ENCODE measurements at places on chromosomes 4 and X. TPM values are rescaled to one million over a fixed set of nuclear protein-coding genes. Genes with fewer than 3 reads are reported as not detected.

DNA sequence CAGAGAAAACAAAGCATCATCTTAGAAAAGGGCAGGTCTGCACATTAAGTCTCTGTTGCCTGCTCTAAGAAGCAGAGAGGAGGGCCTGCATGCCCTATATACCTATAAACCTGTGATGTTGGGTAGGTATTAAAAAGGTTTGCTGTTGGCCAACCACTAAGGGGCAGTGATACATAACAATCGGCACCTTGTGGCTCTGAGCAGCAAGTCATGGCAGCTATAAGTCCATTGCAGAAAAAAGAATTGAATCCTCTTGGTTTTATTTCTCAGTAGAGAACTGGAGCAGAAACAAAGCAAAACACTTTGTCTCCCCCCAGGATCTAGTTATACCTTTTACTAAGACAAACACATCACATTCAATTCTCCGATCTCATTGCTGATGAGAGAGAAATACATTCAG, 1364.4 kb downstream of the STIM2 start:
- DNase-seq: peak; percentile 16

DNA sequence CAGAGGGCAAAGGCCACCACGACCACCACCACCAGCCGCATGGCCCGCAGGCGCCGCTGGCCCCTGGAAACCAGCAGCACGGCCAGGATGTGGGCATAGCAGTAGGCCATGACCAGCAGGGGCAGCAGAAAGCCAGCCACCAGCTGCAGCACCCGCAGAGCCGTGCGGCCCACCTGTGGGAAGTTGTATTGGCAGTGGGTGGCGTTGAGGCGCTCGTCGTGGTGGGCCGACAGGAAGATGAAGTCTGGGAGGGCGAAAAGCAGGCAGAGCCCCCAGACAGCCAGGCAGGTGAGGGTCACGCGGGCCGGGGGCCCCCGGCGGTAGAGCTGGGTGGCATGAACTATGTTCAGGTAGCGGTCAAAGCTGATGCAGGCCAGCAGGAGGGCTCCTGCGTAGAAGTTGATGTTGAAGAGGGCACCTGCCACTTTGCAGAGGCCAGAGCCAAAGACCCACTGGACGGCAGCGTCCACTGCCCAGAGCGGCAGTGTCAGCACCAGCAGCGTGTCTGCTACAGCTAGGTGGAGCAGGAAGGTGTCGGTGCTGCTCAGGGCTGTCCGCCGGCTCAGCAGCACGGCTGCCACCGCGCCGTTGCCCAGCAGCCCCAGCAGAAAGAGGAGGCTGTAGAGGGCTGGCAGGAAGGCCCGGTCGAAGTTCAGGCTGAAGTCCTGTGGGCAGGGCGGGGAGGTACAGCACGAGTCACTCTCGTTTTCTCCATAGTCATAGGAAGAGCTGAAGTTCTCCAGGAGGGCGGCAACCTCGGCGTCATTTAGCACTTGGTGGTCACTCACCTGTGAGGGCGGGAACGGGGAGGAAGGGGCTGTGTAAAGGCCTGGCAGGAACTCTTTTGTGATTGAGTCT, 1.4 kb downstream of the CXCR3 start:
- DNase-seq: no peak

DNA sequence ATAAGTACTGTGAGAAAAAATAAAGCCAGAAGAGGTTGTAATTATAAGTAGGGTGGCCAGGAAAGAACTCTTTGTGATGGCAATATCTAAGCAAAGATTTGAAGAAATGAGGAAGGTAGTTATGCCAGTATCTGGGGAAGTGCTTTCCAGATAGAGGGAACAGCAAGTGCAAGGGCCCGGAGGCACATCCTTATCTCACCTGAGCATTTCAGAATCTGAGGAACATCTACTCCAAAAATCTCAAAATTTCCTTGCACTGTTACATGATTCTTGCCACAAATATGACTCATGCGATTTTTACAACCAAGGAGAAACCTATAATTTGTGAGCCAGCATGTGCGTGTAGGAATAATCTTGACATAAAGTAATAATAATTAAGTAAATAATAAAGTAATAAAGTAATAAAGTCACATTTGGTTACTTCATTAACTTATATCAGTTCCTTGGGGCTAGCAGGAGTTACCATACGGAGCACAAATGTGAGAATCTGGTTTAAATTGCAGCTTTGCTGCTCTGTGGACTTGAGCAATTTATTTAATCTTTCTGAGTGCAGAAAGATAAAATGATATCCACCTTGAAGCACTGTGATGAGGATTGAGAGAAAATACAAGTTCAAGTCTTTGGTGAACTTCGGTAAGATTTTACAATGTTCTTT, 105.1 kb upstream of the SLC34A2 start:
- DNase-seq: no peak

GRCh38 chr4:75434105-75434504, 80.1 kb downstream of the RCHY1 start:
- no peak for DNase-seq

GRCh38 chr4:144204431-144204830, 63.9 kb upstream of the GYPA start:
- no peak for DNase-seq

- DNase-seq: no peak
These were observed 187.7 kb downstream of the SHROOM3 start for GRCh38 chr4:76622717-76623116.

GRCh38 chr4:73855406-73855805, 2.3 kb downstream of the PF4V1 start:
- DNase-seq: no peak

GRCh38 chr4:41548305-41548880, 10.4 kb downstream of the LIMCH1 start:
- DNase-seq: peak; percentile 71

DNA sequence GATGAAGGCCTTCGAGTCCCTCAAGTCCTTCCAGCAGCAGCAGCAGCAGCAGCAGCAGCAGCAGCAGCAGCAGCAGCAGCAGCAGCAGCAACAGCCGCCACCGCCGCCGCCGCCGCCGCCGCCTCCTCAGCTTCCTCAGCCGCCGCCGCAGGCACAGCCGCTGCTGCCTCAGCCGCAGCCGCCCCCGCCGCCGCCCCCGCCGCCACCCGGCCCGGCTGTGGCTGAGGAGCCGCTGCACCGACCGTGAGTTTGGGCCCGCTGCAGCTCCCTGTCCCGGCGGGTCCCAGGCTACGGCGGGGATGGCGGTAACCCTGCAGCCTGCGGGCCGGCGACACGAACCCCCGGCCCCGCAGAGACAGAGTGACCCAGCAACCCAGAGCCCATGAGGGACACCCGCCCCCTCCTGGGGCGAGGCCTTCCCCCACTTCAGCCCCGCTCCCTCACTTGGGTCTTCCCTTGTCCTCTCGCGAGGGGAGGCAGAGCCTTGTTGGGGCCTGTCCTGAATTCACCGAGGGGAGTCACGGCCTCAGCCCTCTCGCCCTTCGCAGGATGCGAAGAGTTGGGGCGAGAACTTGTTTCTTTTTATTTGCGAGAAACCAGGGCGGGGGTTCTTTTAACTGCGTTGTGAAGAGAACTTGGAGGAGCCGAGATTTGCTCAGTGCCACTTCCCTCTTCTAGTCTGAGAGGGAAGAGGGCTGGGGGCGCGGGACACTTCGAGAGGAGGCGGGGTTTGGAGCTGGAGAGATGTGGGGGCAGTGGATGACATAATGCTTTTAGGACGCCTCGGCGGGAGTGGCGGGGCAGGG, 568 bp downstream of the HTT start:
- peak; percentile 85 for DNase-seq

DNA sequence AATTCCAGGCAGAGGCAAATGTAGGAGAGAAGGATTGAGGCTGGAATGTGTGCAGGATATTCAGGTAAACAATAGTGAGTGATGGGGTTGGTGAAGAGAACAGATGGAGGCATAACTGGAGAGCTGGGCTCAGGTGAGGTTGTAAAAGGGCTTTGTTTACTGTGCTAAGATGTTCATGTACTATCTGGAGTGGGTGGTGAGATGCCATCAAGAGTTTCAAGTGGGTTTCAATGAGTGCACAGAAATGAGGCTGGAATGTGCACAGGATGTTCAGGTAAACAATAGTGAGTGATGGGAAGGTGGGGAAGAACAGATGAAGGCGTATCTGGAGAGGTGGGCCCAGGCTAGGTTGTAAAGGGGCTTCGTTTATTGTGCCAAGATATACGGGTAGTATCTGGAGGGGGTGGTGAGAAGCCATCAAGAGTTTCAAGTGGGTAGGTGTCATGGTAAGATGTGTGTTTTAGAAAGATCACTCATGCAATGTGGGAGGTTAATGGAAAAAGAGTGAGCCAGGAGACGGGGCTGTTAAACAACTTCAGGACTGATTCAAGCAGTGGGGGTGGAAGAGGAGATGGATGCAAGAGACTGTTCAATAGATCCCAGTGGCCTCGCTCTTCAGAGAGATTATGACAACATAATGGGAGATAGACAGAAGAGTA, 25.4 kb upstream of the NMU start:
- no peak for DNase-seq

DNA sequence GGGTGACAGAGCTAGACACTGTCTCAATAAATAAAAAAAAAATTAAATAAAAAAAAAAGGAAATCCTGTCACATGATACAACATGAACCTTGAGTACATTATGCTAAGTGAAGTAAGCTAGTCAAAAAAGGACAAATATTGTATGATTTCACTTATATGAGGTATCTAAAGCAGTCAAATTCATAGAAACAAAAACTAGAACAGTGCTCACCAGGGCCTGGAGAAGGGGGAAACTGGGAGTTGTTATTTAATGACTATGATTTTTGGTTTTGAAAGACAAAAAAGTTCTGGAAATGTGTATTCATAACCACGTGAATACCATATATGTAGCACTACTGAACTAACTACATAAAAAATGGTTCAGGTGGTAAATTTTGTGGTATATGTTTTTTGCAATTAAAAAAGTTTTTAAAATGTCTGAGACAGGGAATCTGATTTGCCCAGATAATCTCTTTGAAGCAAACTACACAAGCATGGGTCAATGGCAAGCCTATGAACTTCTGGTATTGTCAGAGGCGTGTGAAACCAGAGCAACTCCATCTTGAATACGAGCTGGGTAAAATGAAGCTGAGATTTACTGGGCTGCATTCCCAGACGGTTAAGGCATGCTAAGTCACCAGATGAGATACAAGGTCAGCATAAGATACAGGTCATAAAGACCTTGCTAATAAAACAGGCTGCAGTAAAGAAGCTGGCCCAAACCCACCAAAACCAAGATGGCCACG, 42.3 kb downstream of the ANAPC10 start:
- DNase-seq: no peak

GRCh38 chr4:157005193-157005592, 33.6 kb upstream of the PDGFC start:
- peak; percentile 27 for DNase-seq

- peak; percentile 12 for DNase-seq
These were observed 87.4 kb upstream of the CT45A1 start for GRCh38 chrX:135625995-135626394.

GRCh38 chr4:46927201-46927600, 18.2 kb upstream of the COX7B2 start:
- DNase-seq: no peak

GRCh38 chr4:132642016-132642817, 506.9 kb upstream of the PCDH10 start:
- DNase-seq: peak; percentile 35

GRCh38 chrX:133412665-133413064, 2.6 kb downstream of the GPC4 start:
- no peak for DNase-seq

DNA sequence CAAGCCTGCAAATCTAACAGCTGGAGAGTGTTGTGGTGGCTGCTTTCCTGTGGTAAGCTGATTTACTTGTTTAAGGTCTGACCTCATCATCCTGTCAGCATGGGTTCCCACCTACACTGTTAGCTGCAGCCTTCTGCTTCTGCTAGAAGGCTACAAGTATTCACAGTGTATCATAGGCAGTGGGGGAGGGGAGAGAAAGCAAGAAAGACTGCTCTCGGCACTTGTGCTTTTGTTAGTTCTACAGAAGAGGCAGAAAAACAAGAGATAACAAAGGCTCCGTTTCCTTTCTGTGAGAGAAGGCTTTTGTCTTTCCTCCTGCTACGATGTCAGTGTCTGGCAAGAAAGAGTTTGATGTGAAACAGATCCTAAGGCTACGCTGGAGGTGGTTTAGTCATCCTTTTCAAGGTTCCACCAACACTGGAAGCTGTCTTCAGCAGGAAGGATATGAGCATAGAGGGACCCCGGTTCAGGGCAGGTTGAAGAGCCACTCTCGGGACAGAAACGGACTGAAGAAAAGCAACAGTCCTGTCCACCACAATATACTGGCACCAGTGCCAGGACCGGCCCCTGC, at the start of gene KLHL4:
TSS of gene KLHL4 (plus strand) at position 232 of the 571 bp plus-strand sequence. CDS start at position 324, 92 bp downstream.
- peak; percentile 65 for DNase-seq

DNA sequence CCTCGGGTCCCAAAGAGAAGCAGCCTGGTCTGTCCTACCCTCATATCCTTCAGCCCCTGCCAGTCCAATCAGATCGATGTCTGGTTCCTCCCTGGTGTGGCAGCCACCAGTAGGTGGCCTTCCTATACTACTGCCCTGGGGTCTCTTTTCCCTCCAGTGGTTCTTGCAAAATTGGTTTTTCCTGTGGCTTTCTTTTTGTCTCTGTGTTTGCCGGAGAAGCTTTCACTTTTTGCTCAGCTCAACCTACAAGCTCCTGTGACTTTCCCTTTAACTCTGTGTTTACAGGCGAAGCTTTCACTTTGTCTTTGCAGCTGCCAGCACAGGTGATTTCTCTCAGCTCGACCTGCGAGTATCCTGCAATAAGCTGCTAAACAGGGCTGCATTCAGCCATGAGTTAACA, 46.8 kb downstream of the UGT2A3 start:
- no peak for DNase-seq

DNA sequence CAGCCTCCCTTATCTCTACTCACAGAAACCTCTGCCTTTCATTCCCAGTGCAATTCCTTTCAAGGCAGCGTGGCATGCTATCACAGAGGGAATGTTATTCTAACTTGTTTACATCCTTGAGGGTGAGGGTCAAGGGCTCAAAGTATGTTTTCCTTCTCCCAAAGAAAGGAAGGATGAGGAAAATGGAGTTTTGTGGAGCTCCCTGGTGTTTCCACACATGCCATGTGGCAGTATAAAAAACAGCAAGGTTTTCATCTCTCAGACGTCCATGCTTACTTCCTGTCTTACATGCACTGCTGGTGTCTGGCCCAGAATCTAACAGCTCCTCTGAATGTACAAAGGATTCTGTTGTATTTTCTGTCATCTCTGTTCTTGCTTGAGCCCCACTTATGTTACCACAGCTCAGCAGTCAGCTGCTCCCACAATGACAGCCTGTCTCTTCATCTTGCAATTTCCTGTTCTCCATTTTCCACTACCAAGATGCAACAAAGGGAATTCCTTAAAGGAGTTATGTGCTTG, 128.0 kb downstream of the SNCA start:
- peak; percentile 31 for DNase-seq

Gene TBX22
- polyA plus RNA-seq: not detected

Gene SLC10A4
- polyA plus RNA-seq: 0.61 TPM

Gene TBC1D9
- polyA plus RNA-seq: 18.5 TPM

Gene CXCR3
- 0.09 TPM for polyA plus RNA-seq

Gene PWWP3B
- 19.2 TPM for polyA plus RNA-seq

Gene DNAAF6
- not detected for polyA plus RNA-seq

All from muscle of leg (tissue), 16 donors.